Posterior vena cava (tissue), 2 donors: ENCODE measurements at places on chromosomes 11 and 22. TPM values are rescaled to one million over a fixed set of nuclear protein-coding genes. Genes with fewer than 3 reads are reported as not detected.

DNA sequence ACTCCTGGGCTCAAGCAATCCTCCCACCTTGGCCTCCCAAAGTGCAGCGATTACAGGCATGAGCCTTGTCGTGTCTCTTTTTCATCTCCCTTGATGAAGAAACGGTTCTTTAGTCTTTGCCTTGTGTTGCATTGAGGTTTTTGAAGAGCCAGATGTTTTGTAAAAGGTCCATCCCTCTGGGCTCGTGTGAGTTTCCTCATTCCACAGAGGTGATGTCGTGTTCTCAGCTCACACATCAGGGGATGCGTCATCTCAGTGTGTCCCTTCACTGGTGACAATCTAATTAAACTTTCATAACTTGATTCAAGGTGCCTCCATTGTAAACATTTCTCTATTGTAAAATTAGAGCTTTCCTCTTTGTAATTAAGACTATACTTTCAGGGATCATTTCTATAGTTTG lies 29.7 kb upstream of the TEF start:
- no peak for DNase-seq

Gene ROBO3
- 16.0 TPM for total RNA-seq

- no peak for DNase-seq
Measured at GRCh38 chr11:113151521-113151920, 162.9 kb upstream of the TTC12 start.

DNA sequence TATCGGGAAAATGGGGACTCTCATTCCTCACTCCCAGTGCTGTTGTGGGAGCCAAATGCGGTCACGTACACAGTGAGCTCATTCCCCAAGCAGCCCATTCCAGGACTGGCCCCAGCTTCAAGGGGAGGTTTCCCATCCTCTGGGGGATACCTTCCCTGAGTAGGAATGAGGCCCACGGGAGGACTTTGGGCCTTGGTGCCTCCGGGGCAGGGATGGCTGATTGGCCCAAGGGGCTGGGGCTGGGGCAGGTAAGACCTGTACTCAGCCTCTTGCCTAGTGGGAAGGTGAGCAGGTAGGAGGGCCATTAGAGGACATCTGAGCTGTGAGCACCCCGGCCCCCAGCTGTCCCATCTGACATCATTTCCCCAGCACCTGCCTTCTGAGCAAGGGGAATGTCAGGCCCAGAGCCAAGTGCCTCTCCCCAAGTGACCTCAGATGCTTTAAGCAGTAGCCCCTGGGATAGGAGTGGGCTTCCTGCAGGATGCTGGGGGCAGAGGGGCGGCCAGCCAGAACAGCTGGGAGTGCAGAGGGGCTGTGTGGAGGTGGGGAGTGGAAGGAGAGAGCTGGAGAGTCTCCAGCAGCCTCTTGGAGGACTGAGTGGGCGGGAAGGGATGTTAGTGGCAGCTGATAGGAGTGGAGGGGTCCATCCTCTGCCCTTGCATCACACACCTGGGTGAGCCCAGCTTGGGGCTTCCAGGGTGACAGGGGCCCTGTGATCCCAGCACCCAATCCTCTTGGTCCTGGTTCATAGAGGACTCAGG lies 58.4 kb downstream of the CD82 start:
- peak; percentile 80 for DNase-seq

DNA sequence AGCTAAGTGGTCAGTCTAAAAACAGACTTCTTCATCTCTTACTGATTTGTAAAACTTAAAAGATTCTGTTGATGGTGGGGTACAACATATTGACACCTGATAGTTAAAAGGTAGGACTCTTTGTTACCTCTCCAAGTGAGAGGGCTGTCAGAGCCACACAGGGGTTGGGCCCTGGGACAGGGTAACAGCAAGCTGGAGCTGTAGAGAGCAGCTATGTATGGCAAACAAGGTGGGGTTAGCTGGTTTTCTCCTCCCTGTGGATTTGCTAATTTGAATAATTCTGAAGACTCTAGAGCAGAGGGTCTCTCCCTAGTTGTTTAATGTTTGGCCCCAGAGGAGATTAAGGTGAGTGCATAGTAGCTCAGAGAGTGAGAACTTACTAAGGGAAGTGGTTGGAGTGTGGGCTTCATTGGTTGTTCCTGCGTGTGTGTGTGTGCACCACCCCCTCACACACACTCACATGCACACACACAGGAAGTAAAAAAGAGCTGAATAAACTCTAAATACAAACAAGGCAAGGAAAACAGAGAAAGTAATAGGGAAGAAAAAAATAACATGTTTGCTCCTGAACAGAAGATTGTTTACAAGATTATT lies 9.2 kb upstream of the GAS2 start:
- DNase-seq = no peak

Gene DMC1
- 1.4 TPM for total RNA-seq

Gene MUC2
- total RNA-seq = 0.05 TPM

DNA sequence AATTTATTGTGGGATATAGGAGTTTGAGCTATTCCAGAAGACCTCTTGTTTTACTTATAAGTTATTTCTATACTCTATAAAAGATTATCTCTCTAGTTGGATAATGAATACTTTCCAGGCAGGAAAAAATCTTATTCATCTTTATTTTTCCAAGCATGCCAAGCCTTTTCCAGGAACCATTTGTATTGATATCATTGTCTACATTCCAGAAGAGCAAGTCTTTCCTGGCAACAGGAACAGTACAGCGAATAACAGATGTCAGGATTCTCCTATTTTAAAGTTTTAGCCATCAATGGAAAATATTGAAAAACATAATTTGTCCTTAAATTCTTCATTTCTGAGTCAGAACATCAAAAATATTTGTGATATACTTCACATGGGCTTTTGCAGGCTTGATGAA lies 5.2 kb upstream of the NXPE1 start:
- DNase-seq = no peak

DNA sequence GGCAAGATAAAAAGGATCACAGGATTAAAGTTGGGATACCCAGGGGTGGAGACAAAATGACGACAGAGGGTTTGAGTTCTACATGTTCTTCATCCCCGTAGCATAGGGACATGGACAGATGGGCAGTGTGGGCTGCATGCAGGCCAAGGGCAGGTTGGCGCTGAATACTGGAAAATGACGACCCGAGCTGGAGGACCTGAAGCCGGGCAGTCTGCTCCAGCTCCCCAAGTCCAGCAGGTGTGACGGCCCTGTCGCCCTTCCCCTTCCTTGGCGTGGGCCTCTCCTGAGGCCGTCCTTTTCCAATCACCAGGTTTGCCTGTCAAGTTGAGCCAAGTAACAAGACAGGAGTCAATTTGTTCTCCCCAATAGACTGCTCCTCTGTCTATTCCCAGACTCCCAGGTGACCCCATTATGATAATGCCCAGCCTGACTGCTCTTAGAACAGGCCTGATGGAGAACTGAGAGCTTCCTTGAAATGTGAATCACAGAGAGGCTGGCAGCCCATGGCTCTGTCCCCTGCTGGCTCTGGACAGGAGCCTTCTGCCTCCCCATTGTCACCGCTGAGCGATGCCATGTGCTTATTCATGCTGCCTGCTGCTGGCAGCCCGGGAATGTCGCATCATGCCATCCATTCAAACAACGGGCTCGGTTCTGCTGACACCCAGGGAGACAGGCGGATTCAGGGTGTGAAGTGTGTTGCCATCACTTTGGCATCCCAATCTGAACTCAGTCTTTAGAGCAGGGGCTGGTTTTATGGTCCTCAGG lies 392.1 kb downstream of the NTM start:
- DNase-seq = no peak

DNA sequence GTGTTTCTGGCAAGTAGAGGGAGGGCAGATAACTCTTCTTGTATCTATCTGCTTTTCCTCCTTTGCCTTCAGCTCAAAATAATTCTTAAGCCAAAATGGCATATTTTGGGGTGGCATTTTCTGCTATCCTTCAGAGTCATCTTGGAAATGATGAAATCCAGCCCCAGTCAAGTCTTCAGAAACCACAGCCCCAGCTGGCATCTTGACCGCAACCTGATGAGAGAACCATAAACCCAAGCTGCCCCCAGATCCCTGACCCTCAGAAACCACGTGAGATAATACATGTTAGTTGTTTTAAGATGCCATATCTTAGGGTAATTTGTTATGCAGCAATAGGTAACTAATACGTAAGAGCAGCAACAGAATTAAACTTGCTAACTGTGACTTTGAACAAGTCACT lies 15.1 kb upstream of the PAMR1 start:
- no peak for DNase-seq

- no peak for DNase-seq
Measured at GRCh38 chr11:20451568-20451967, 64.1 kb downstream of the PRMT3 start.

Gene NCF4
- 21.6 TPM for total RNA-seq

Gene MUC6
- not detected for total RNA-seq

GRCh38 chr22:21876486-21877176 lies 9.2 kb upstream of the MAPK1 start:
- no peak for DNase-seq

- no peak for DNase-seq
Measured at GRCh38 chr22:45636683-45637082, 35.0 kb upstream of the ATXN10 start.

DNA sequence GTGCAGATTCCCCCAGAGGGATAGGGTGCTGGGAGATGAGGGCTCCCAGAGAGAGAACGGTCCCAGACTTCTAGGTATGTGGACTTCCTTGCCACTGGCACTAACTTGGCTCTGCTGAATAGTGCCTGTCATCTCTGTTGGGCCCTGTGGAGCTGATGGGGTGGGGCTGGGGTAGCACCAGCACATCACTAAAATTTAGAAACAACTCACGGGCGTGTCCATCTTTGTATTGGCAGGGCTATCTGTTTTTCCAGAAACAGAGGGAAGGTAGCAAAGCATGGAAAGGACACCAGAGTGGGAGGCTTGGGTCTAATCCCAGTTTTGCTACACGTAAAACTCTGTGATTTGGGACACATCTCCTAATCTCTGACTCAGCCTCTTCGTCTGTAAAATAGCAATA lies 25.8 kb downstream of the SWAP70 start:
- DNase-seq = no peak

- no peak for DNase-seq
Measured at GRCh38 chr11:77372726-77373125, 71.2 kb upstream of the GDPD4 start.

GRCh38 chr11:61868571-61869428 lies 22.5 kb downstream of the FADS3 start:
- no peak for DNase-seq

DNA sequence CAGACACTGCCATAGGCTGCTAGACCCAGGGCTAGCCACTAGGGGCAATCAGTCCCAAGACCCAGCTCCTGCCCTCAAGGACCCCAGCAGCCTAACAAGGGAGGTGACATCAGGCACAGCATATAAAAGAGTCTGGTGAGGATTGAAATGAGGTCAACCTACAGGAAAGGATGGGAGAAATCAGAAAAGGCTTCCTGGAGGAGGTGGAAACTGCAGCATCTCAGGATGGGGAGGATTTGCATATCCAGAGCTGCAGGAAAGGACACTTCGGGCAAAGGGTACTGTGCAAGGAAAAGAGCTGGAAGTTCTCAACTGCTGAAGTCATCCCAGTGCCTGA lies 2.9 kb upstream of the ARFGAP2 start:
- DNase-seq = no peak

DNA sequence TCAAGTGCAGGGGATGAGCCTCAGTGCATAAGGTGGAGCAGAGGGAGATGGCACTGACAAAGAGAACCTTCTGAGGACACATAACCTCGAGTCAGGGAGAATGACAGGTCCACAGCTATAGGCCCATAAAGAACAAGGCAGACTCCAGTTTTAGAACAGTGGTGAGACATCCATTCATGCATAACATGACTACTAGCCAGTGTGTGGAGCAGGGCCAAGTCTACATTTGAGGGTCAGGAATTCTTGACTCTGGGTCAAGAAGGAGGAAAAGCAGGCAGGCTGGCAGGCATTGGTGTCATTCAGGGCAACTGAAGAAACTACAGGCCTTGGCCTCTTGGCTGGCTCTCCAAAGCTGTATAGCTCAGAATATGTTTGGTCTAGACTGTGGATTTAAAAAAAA lies 54.9 kb downstream of the MTNR1B start:
- DNase-seq = no peak

Gene C22orf42
- total RNA-seq = not detected

Gene CABP4
- 2.2 TPM for total RNA-seq

Gene SCGB1D2
- total RNA-seq = not detected

GRCh38 chr11:43576803-43577521 lies 103.6 kb upstream of the HSD17B12 start:
- DNase-seq = no peak

GRCh38 chr22:20013382-20013871 lies 3.2 kb downstream of the ARVCF start:
- peak; percentile 88 for DNase-seq

- no peak for DNase-seq
Measured at GRCh38 chr11:86547727-86548126, 124.7 kb downstream of the ME3 start.

DNA sequence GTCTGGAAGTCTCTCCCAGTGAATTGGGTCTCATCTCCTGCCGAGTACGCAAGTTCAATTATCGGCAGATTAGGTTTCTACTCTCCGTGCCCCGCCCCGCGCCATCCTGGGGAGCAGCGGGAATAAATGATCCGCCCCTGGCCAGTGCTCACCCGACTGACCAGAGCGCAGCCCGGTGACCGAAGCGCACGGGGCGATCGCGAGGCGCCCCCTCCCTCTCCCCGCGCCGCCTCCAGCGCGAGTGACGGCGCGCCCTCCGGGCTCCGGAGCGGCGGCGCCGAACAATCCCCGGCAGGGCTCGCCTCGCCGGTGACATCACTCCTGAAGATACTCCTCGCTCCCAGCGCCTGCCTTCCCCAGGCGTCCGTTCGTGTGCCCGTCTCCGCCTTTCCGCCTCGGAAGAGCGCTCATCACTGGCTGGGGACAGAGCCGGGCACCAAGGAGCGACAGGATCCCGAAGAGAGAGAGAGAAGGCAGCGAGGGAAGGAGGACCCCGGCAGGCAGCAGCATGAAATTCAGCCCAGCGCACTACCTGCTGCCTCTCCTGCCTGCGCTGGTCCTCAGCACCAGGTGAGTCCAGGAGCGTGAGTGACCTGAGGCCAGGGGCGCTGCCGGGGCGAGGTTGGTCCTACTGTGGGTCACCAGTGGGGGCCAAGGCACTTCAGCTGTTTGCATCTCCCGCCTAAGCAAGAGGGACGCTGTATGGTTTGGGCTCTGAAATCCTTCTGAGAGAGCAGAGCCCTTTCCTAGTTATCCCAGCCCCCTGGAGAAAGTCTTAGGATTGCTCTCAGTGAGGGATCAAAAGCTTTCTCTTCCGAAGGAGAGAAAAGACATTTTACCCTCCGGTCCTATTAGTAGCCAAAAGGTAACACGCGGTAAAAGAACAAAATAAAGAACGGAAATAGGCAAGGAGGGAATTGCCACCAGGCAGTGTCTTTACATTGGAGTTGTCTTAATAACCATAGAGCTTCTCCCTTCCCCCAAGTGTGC lies at the start of gene LUZP2:
TSS of gene LUZP2 (plus strand) at position 318 of the 990 bp plus-strand sequence.
- DNase-seq = peak; percentile 80

Gene CABP7
- not detected for total RNA-seq

Gene MRGPRG
- total RNA-seq = not detected

GRCh38 chr11:28964811-28965210 lies 856.6 kb downstream of the METTL15 start:
- no peak for DNase-seq
